ENCODE measurements at places on chromosomes 1 and 21.

- no peak for DNase-seq
Observed at GRCh38 chr1:151175041-151175741, 590 bp downstream of the TMOD4 start.

DNA sequence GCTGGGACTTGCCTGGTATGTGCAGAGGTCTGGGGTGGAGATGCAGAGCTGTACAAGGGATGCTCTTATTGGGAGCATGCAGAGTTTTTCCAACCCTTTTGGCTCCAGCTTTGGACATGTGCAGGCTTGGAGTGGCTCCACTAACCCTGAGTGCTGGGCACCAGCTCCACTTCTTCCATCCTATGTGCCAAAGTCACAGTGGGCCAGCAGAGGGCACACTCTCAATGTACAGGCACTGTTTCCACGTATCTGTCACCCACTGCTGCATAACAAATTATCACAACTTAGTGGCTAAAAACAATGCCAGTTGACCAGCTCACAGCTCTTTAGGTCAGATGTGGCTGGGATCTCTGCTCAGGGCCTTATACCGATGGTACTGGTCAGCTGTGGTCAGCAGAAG is 631.8 kb downstream of the AJAP1 start:
- DNase-seq, result no peak

DNA sequence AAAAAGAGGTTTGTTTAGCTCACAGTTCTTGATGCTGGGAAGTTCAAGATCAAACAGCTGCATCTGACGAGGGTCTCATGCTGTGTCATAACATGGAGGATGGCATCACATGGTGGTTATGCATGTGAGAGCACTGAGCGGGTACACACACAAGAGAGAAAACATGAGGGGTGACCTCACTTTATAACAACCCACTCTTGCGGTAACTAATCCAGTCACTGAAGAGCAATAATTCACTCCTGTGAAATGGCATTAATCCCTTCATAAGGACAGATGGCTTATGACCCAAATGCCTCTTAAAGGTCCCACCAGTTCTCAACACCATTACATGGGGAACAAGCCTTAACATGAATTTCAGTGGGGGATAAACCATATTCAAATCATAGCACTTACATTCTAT is 23.2 kb upstream of the CHIT1 start:
- DNase-seq, result no peak

- no peak for DNase-seq
Observed at GRCh38 chr1:229109320-229109761, 161.6 kb upstream of the RAB4A start.

GRCh38 chr1:174077749-174078490 is 55.8 kb upstream of the RC3H1 start:
- no peak for DNase-seq

DNA sequence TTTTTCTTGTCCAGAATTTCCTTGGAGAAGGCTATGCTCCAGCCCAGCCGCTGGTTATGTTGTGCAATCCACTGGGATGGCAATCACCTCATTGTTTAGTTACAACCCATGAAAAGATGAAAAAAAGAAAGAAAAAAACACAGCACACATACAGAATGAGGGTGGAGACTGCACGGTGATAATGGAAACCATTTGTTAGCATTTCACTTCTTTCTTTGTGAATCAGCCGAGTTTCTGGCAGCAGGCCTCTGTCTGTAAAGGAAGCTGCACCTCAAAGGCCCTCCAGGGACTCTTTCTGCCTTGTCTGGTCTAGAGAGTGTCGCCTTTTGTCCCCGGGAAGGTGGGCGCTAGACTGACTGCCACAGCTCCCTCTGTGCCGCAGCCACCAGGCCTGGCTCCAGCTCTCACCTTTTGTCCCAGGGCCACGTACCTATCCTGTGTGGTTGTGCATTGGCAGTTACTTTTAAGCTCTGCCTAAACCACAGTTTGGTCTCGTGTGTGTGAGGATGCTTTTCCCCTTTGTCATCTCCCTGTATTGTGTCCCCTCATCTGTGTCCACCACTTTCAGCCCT is 35.6 kb downstream of the NGF start:
- DNase-seq, result no peak

GRCh38 chr21:44880405-44881197 is 7.1 kb upstream of the PTTG1IP start:
- DNase-seq, result no peak

DNA sequence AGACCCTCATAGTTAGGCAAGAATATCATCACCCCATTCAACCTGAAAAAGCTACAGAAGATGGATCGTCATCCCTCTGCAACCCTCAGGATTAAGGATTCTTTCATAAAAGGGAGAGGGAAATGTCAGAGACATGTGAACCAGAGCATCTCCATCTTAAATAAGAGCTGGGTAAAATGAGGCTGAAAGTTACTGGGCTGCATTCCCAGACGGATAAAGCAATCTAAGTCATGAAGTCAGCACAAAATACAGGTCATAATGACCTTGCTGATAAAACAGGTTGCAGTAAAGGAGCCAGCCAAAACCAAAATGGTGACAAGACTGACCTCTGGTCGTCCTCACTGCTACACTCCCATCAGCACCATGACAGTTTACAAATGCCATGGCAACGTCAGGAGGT is 22.6 kb downstream of the PRDX6 start:
- no peak for DNase-seq

DNA sequence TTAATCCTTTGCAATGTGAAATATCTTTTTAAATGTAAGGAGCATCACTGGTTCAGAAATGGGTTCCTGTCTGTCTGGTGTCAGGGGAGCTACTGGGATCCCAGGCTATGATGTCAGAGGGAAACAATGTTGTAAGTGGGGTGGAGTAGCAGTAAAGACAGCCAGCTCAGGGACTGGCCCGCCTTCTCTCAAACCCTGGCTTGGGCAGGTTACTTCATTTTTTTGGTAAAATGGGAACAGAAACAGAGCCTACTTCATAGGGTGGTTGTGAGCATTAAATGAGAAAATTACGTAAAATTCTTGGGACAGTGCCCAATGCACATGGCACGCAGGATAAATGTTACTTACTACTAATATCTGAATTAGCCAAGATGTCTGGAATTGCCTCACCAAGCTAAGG is 30.7 kb upstream of the IL20 start:
- DNase-seq, result no peak

DNA sequence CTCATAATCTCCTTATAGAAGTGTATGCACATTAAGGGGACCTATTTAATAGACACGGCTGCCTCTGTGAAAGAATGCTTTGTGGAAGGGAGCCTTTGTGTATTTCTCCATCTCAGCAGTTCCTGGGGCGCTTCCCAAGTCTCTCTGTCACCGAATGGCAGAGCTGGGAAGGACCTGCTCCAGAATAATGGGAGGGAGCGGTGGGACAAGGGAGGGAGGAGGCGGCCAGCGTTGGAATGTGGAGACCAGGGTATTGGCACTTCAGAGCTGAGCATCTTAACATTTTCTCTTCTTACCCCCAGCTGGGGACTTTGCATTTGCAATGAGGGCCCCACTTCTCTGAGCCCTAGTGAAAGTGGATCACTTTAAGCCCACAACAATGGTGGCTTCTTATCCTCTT is 23.9 kb downstream of the CACHD1 start:
- DNase-seq, result no peak

- DNase-seq, result no peak
Observed at GRCh38 chr1:30764396-30764795, 6.8 kb upstream of the LAPTM5 start.
